Stimulated activated CD4-positive, alpha-beta T cell treated with anti-CD3 and anti-CD28 coated beads, Interleukin-4, amount 100 ng/mL, for 24 hours (primary cell): ENCODE measurements at places on chromosomes 5 and 9.
A peak's percentile ranks its signal among the peaks of the same experiment; 100 is the strongest.

DNA sequence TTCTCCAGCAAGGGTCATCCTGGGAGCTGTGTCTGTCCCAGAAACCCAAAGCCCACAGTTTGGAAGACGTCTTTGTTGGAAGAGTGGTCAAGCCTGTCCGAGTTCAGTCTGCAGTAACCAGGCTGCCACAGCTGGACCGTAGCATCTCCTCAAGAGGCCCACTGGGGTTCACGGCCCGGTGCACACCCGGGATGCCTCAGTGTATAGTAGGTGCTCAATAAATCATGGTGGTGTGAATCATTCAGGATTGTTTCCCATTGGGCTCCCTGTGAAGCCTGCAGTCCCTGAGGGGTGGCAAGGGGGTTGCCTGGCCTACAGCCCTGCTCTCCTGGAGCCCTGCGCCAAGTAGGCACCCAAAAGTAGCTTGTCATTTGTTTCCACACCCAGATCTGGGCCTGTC, 10.3 kb upstream of the PRRX2 start:
- DNase-seq, result no peak

- DNase-seq, result no peak
Measured at GRCh38 chr5:53201746-53202145, 92.2 kb upstream of the MOCS2 start.

DNA sequence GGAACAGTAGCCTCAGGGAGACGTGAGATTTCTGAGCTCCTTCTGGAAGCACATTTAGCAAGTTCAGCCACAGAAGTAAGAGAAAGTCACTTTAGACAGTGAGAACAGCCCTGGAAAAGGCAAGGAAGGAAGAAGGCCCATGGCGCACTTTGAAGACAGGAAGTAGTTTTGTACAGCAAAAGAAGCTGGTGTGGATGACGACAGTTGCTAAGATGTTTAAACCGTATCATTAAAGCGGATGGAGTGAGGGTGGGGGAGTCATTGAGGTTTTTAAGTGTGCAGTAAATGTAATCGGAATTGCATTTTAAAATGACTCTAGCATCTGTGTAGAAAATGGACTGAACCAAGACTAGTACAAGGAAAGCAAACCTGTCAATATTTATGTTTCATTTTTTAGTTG, 15.3 kb upstream of the TRPM3 start:
- no peak for DNase-seq

GRCh38 chr5:148827723-148828122, 1.3 kb downstream of the ADRB2 start:
- DNase-seq, result no peak

GRCh38 chr9:130478736-130479575, 34.2 kb downstream of the ASS1 start:
- no peak for DNase-seq

GRCh38 chr5:96344678-96345577, 88.1 kb downstream of the PCSK1 start:
- DNase-seq, result peak; percentile 25

DNA sequence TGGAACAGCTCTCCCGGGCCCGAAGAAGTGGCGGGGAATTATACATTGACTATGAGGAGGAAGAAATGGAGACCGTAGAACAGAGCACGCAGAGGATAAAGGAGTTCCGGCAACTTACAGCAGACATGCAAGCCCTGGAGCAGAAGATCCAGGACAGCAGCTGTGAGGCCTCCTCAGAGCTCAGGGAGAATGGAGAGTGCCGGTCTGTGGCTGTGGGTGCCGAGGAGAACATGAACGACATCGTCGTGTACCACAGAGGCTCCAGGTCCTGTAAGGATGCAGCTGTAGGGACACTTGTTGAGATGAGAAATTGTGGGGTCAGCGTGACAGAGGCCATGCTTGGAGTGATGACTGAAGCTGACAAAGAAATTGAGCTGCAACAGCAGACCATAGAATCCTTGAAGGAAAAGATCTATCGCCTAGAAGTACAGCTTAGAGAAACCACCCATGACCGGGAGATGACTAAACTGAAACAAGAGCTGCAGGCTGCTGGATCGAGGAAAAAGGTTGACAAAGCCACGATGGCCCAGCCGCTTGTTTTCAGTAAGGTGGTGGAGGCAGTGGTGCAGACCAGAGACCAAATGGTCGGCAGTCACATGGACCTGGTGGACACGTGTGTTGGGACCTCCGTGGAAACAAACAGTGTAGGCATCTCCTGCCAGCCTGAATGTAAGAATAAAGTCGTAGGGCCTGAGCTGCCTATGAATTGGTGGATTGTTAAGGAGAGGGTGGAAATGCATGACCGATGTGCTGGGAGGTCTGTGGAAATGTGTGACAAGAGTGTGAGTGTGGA, 129.5 kb upstream of the DMRT1 start:
- no peak for DNase-seq

DNA sequence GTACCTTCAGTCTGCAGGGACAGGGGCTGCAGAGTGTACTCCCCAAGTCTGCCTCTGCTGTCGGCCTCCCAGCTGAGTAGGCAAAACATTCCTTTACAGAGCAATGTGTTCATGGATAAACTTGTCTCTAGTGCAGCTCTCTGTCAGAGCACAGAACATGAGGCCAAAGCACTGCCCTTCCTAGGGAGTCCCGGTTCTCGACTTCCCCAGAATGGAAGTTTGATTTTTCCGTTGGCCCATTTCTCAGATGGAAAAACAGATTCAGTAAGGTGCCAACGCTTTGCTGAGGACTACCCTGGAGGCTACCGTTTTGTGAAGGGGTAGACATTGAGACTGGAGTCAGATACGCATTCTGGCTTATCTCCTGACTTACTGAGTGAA, 422 bp upstream of the TRIM32 start:
- no peak for DNase-seq

- no peak for DNase-seq
Measured at GRCh38 chr5:146851133-146851532, 27.4 kb downstream of the PPP2R2B start.

DNA sequence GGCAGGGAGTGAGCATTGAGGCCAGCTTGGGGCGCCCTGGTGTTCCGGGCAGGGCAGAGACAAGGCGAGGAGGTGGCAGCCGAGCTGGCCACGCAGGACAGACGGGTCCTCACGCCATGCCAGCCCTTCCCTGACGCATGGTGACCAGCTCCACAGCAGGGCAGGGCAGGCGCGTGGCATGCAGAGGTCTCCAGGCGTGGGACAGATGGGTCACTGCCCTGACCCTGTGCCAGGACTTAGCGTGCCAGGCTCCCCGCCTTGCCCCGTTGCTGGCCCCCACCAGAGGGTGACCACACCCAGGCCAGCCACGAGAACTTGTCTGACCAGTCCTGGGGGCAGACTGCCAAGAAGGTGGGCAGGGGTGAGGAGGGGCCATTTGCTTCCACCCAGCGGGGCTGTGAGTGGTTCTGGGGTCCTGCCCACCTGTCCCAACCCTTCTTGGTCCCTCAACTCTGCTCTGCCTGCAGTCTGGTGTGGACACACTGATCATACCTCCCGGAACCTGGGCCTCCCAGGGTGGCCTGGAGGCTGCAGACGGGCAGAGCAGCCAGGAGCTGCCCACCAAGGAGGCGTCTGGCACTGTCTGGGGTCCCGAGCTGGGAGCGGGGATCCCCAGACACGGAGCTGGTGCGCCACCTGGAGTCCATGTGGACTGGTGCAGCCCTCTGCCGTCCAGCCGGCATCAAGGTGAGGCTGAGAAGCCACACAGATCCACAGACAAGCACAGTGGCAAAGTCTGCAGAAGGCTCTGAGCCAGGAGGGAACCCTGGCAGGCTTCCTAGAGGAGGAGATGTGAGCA, at the start of gene RNF224:
Gene RNF224, plus strand, starts transcription at position 449 of the 799 bp plus-strand sequence. CDS start 834 bp downstream, outside the sequence.
- peak; percentile 82 for DNase-seq

DNA sequence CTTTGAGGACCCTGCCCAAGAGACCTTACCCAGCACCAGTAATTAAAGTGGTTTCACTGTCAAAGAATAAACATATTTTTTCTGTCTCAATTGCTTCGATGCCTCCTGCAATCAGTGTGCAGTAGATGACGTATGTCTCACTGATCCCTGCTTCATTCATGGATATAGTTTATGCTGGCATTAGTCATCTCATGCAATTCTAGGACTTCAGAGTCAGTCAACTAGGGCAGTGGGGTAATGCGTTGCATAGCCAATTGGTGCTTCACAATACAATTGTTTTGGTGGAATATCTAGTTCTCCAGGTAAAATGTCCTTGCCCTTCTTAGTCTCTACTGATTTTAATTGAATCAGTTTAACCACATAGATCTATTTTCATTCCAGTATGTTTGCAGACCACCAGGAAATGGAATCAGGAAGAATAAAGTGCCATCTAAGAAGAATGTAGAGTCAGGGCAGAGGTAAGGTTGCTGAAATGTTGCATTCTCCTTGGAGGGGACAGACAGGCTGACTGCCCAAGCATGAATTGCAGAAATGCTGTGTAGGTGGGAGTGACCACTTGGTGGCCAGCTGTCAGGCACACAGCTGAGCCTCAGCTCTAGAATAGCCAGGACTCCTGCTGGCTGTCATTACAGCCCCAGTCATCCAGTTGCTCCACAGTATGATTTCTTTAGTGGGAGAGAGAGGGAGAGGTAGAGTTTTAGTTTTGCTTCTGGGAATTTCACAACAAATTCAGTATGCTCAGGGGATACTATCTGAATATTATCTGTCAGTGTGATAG, 73.5 kb upstream of the MEGF10 start:
- DNase-seq, result no peak

DNA sequence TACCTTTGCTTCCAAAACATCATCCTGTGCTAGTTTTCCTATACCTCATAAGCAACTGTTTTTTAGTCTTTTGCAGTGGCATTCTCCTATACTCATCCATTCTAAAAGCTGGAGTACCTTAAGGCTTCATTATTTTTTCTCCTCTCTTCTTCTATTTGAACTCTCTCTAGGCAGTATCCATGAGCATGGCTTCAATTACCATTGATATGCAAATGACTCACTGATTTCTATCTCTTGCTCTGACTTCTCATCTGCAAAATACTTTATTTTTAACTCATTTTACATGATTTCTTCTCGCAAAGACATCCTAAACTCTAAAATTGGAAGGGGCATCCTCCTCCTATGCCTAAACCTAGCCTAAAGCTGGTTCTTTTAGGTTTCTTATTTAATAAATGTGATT, 365.1 kb upstream of the NUDT12 start:
- no peak for DNase-seq

- DNase-seq, result no peak
Measured at GRCh38 chr9:112819635-112820496, 69.3 kb downstream of the SNX30 start.

- DNase-seq, result no peak
Measured at GRCh38 chr5:160649304-160649703, 202.7 kb downstream of the ATP10B start.

DNA sequence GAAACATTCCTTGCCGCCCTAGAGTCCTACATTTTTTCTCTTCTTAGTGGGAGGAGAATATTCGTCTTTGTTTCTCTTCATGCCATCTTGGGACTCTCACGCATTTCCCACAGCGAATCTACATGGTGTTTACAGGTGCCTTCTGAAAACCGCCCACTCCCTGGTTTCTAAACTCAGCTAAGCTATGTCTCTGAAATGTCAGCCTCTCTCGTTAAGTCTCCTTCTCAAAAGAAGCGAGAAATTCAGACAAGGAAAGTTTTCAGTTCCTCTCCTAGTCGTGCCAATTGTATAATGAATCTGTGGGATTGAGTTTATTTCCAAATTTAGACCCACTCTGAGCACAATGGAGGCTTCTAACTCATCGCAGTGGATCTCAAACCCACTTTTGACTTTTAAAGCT, 186.8 kb upstream of the NFIB start:
- no peak for DNase-seq

DNA sequence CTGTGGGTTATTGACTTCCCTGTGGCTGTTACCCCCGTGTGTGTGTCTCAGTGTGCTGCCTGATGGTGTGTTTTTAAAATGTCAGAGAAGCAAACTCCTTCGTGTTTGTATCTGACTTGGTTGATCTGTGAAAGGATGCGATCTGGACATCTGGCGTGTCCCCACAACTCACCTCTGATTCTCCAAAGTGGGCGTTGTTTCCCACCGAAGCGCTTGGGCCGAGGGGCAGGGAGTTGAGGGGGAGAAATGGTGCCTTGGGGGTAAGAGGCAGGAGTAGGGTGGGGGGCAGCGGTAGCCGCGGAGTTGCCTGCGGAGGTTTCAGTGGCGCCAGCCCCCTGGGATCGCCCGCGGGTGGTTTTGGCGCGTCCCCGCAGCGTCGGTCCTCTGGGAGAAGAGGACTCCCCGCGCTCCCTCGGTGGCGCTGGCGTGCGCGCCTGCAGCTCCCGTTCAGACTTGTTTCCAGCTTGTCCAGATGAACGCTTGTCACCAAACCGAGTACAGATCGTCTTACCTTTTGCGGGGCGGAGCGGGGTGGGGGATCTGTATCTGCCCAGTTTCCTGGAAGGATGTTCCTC, 1.1 kb downstream of the MAST4 start:
- no peak for DNase-seq

GRCh38 chr9:108668938-108669335, 186.8 kb downstream of the ACTL7B start:
- DNase-seq, result no peak

DNA sequence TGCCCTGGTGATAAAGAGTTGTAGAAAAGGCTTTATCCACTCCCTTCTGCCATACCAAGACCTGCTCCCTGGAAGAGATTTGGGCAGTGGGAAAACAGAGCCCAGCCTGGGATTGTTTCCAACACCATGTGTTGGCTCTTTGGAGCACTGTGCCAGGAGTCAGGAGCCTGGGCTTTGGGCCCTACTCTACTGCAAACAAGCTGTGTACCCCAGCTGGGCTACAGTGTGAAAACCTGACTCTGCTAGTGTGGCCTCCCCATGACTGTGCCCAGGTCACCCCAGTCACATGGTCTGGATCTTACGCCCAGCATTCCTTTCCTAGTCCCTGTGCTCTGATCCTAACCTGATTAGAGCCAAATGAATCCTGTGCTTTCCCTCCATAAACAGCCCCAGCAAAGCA, 39.3 kb upstream of the SHB start:
- DNase-seq, result no peak

DNA sequence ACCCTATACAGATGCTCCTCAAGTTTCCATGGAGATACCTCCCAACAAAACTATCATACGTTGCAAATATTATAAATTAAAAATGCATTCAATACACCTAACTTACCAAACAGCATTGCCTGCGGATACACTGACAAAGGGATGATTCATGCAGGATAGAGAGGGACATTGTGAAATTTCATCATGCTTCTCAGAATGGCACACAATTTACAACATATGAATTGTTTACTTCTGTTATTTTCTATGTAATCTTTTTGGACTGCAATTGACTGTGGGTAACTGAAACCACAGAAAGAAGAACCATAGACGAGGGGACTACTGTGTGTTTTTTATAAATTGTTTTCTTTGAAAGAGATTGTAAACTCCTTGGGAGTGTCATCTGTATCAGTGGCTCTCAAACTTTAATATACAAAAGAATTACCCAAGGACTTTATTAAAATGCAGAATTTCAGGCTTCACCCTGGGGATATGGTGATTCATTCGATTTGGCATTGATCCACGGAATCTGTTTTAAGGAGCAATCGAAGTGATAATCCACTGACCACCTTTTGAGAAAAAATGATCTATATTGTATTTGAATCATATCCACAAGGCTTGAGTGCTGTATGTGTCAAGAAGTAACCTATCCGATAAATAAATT, 146.4 kb downstream of the SGCD start:
- DNase-seq, result no peak

DNA sequence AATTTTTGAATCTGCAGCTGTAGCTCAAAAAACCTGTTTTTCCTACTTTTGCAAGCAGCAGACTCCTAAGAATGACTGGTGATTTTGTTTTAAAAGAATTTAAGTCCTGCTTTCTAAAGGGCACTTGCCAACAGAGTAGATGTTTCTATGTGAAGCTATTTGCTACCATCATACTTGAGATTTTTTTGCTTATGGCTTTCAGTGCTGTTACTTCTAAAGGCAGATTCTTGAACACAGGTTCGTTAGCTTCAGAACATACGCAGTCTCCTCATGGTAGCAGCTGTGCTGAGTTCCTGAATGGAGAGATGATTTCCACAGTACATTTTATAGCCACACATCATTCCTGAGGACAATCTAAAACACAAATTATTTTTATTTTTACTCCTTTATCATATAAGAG, 24.4 kb upstream of the ELL2 start:
- DNase-seq, result no peak
